ENCODE measurements at places on chromosomes 2 and 18.
A peak's percentile ranks its signal among the peaks of the same experiment; 100 is the strongest.

DNA sequence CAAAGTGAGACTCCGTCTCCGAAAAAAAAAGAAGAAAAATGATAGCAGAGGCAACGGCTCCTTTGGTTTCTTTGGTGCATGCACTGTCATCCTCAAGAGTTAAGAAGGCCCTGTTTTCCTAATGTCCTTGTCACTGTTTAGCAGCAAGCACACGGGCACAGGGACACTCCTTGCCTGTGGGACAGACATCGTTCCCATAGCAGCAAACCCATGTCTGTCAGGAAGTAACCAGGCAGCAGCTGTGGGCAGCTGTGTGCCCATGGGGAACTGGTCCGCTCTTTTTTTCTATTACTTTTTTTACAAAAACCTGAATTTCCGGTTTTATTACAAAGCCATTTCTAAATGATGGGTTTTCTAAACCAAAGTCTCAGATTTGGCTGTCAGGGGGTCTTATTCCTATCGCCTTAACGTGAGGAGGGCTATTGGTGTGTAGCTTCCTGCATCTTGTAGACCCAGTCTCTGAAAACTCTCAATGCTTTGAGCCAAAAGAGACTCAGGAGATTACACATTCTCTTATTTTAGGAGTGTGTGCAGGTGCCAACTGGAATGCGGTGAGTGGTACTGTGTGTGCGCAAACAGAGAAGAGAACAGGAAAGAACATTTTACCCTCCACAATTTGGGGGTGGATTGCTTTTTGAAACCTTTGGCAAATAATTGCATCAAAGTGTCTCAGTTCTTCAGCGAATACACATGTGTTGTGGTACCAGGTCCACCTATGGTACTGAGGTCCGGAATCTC, 109.6 kb downstream of the COLEC12 start:
- no peak overlapping the region for H3K4me3 ChIP-seq
- peaks cover 32% of the 10 kb centered on the region for H3K4me1 ChIP-seq
- no peak overlapping the region for H3K27ac ChIP-seq
- no peaks in the 10 kb centered on the region for H3K27me3 ChIP-seq
- DNase-seq = no peak

DNA sequence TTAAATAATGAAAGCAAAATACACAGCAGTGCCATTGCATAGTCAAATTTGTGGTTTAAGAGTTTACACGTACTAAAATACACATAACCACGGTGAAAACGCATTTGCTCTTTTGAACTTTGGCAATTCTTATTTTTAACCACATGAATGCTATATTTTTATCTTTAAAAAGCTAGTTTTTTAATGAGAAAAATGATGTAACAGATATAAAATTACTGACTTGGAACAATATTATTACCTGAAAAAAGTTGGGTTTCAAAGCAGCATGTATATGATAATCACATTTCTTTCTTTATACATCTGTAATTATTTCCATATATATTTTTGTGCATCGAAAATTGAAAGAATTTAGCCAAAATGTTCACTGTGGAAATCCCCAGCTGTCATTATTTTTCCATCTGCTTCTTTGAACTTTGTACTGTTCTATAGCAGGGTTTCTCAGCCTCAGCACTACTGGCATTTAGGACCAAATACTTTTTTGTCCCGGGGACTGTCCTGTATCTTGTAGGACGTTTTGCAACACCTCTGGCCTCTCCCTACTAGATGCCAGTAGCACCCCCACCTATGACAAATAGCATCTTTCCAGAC, 75.9 kb upstream of the CAB39 start:
- no peaks in the 10 kb centered on the region for H3K4me1 ChIP-seq
- no peaks in the 10 kb centered on the region for H3K36me3 ChIP-seq
- no peak overlapping the region for H3K4me3 ChIP-seq
- no peak overlapping the region for H3K27ac ChIP-seq

DNA sequence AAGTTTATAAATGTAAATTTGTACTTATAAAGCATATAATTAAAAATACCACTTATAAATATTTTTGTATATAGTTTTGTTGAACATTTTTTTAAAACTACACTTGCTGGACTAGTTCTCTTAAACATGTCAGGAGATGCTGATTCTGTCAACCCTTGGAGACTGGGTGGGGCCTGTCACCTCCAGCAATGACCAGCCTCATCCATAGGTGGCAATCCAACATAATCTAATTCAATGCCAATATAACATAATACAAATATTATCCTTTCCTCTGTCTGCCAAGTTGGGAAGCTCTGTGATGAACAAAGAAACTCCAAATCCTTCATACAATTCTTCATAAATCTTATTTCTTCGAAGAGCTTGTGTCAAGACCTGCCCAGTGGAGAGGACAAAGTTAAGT, 140.4 kb downstream of the RBMS1 start:
- peaks cover 3% of the 10 kb centered on the region for H3K36me3 ChIP-seq
- no peak overlapping the region for H3K4me3 ChIP-seq
- DNase-seq = no peak
- peaks cover 32% of the 10 kb centered on the region for H3K4me1 ChIP-seq

GRCh38 chr2:12603781-12604295, 112.9 kb upstream of the TRIB2 start:
- H3K36me3 ChIP-seq = no peaks in the 10 kb centered on the region
- no peaks in the 10 kb centered on the region for H3K27me3 ChIP-seq
- H3K27ac ChIP-seq = no peak overlapping the region
- no peaks in the 10 kb centered on the region for H3K4me1 ChIP-seq
- H3K4me3 ChIP-seq = no peak overlapping the region

GRCh38 chr2:229335877-229336346, 64.8 kb upstream of the PID1 start:
- no peak for DNase-seq
- H3K27ac ChIP-seq = no peak overlapping the region
- H3K4me3 ChIP-seq = no peak overlapping the region
- H3K4me1 ChIP-seq = no peaks in the 10 kb centered on the region
- no peaks in the 10 kb centered on the region for H3K27me3 ChIP-seq

DNA sequence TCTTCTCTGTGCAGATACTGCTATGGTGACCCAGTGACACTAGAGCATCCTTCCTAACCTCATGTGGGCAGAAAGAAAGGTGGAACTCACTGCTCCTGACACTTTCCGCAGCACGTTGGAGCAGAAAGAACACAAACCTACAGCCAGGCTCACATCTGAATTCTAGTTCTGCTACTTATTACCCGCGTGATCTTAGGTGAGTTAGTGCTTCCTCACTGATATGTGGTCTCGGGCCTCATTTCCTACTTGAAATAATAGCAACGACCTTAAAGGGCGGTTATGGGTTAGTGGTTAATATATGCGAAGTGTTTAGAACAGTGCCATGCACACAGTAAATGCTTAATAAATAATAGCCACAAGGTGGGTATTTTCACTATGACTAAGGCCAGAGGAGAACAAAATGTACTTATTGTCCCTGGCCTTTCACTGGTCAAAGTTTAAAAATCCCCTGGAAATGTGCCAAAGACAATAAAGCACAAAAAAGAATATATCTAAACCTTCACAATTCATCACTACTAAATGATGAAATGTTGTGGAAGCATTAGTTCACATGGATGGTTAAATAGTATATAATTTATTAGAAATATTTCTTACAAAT, 66.6 kb downstream of the MYOM1 start:
- H3K27ac ChIP-seq = peak overlapping the region; percentile 33
- no peak overlapping the region for H3K4me3 ChIP-seq
- H3K4me1 ChIP-seq = no peaks in the 10 kb centered on the region

- no peaks in the 10 kb centered on the region for H3K27me3 ChIP-seq
- H3K36me3 ChIP-seq = no peaks in the 10 kb centered on the region
- H3K4me1 ChIP-seq = no peaks in the 10 kb centered on the region
- no peak overlapping the region for H3K27ac ChIP-seq
Measured at GRCh38 chr2:5140347-5140746, 551.8 kb upstream of the SOX11 start.

- H3K27ac ChIP-seq = peak overlapping the region; percentile 80
- H3K36me3 ChIP-seq = peaks cover 7% of the 10 kb centered on the region
- H3K27me3 ChIP-seq = no peaks in the 10 kb centered on the region
- H3K4me3 ChIP-seq = no peak overlapping the region
- H3K4me1 ChIP-seq = peaks cover 56% of the 10 kb centered on the region
Measured at GRCh38 chr2:64640153-64641044, 13.3 kb downstream of the SERTAD2 start.

DNA sequence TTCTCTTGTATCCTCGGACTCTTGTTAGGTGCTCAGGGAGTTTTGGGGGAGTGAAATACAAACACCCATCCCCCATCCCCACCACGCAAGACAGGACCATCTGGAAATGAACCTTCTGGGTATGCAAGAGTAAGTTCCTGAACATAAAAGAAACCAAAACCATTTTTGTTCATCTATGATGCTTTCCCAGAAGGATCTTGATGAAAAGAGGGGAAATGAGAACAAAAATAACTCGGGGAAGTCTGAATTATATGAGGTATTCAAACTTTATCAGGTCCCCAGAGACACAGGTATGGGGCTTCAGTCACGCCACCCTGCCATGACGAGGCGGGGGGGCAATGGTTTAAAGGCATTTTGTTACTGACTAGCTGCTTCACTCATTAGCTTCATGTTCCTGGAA, 68.6 kb upstream of the DNMT3A start:
- no peak overlapping the region for H3K27ac ChIP-seq
- H3K36me3 ChIP-seq = no peaks in the 10 kb centered on the region
- H3K4me1 ChIP-seq = no peaks in the 10 kb centered on the region
- no peak for DNase-seq

DNA sequence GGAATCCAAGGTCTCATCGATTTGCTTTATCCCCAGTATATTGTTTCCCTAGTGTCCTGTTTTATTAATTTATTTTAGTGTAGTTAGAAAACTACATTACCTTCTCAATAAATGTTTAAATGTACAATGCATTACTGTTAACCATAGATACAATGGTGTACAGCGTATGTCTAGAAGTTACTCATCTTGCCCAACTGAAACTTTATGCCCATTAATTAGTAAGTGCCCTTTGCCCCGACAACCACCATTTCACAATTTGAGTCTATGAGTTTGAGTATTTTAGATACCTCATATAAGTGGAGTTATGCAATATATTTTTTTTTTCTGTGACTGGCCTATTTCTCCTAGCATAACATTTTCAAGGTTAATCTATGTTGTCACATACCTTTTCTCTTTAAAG, 1343.0 kb upstream of the SLC39A10 start:
- no peaks in the 10 kb centered on the region for H3K27me3 ChIP-seq
- no peak overlapping the region for H3K4me3 ChIP-seq
- no peaks in the 10 kb centered on the region for H3K36me3 ChIP-seq

- no peak overlapping the region for H3K4me3 ChIP-seq
- H3K36me3 ChIP-seq = no peaks in the 10 kb centered on the region
- peaks cover 85% of the 10 kb centered on the region for H3K4me1 ChIP-seq
- H3K27ac ChIP-seq = peak overlapping the region; percentile 62
Measured at GRCh38 chr2:20198796-20199632, 25.9 kb downstream of the SDC1 start.

DNA sequence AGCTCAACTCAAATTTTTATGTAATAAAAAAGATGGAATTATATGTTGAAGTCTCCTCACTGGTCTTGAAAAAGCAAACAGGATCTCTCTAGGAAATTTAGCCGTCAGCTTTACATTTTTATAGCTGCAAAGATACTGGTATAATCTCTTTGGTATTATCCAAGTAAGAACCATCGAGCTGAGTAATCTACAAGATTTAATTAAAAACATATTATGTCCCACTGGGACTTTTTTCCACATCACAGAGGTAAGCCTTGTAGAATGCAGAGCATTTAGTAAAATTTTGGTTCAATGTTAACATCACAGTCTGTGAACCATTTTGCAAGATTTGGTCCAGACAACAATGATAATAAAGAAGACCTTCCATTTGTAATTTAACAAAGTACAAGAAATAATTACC, 162.6 kb upstream of the SLC39A10 start:
- H3K4me1 ChIP-seq = no peaks in the 10 kb centered on the region
- H3K36me3 ChIP-seq = no peaks in the 10 kb centered on the region
- no peaks in the 10 kb centered on the region for H3K27me3 ChIP-seq
- H3K4me3 ChIP-seq = no peak overlapping the region

DNA sequence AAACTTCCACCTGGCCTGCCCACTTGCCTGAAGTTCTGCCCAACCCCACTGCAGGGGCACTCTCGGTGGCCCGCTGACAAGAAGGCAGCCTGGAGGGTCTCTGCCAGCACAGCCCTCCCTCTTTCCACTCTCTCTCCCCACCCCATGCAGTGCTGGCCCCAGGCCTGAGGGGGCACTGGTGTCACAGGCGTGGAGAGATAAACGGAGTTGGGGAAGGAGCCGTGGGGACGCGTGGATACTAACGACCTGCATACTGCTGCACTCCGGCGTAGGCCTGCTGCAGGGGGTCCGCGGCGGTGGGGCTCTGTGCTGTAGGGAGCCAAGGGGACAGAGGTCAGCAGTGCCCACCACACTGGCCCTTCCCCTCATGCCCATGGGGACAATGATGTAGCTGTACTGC, 299.3 kb downstream of the CELF4 start:
- DNase-seq = no peak
- no peaks in the 10 kb centered on the region for H3K27me3 ChIP-seq
- H3K4me3 ChIP-seq = no peak overlapping the region
- no peaks in the 10 kb centered on the region for H3K4me1 ChIP-seq

- peaks cover 30% of the 10 kb centered on the region for H3K4me1 ChIP-seq
- no peak overlapping the region for H3K27ac ChIP-seq
- H3K4me3 ChIP-seq = no peak overlapping the region
- H3K27me3 ChIP-seq = no peaks in the 10 kb centered on the region
- no peaks in the 10 kb centered on the region for H3K36me3 ChIP-seq
Measured at GRCh38 chr2:241846406-241846805, 12.3 kb downstream of the PDCD1 start.

DNA sequence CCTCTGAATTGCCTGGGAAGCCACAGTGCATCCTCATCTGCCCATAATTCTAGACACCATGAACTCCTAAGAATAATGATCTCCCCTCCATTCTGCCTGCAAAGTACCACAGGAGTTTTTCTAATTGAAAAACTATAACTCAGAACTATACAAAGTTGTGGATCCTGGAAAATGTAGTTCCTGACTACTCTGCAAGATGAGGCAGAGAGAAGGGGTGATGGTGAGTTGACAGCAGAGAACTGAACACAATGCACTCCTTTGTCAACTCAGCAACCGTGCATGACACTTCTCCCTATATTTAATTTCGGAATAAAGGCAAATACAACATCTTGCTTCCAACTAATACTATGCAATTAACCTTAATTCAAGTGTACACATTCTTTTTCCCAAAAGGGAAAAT, 471.1 kb upstream of the FAM98A start:
- H3K4me3 ChIP-seq = no peak overlapping the region
- no peak overlapping the region for H3K27ac ChIP-seq
- H3K36me3 ChIP-seq = no peaks in the 10 kb centered on the region
- no peaks in the 10 kb centered on the region for H3K27me3 ChIP-seq
- DNase-seq = no peak
- H3K4me1 ChIP-seq = no peaks in the 10 kb centered on the region

- DNase-seq = no peak
- H3K27me3 ChIP-seq = no peaks in the 10 kb centered on the region
- H3K4me3 ChIP-seq = no peak overlapping the region
- H3K4me1 ChIP-seq = peaks cover 61% of the 10 kb centered on the region
Measured at GRCh38 chr18:10057894-10058791, 144.3 kb downstream of the VAPA start.

- H3K27me3 ChIP-seq = no peaks in the 10 kb centered on the region
- H3K4me1 ChIP-seq = peaks cover 7% of the 10 kb centered on the region
- H3K36me3 ChIP-seq = no peaks in the 10 kb centered on the region
- no peak overlapping the region for H3K27ac ChIP-seq
- H3K4me3 ChIP-seq = no peak overlapping the region
Measured at GRCh38 chr2:235564884-235565530, 71.2 kb downstream of the AGAP1 start.

GRCh38 chr2:26709323-26710110, 17.0 kb downstream of the KCNK3 start:
- no peaks in the 10 kb centered on the region for H3K27me3 ChIP-seq
- peak overlapping the region; percentile 50 for H3K27ac ChIP-seq
- no peaks in the 10 kb centered on the region for H3K36me3 ChIP-seq

- peaks cover 37% of the 10 kb centered on the region for H3K4me1 ChIP-seq
- H3K4me3 ChIP-seq = no peak overlapping the region
- DNase-seq = no peak
Measured at GRCh38 chr2:151258121-151258520, 3.5 kb downstream of the RBM43 start.

All from esophagus squamous epithelium (tissue), 5 donors.